ENCODE measurements at places on chromosomes 16 and 17. TPM values are rescaled to one million over a fixed set of nuclear protein-coding genes. Genes with fewer than 3 reads are reported as not detected.

- no peak for DNase-seq
Observed at GRCh38 chr16:53417011-53417410, 17.3 kb upstream of the RBL2 start.

DNA sequence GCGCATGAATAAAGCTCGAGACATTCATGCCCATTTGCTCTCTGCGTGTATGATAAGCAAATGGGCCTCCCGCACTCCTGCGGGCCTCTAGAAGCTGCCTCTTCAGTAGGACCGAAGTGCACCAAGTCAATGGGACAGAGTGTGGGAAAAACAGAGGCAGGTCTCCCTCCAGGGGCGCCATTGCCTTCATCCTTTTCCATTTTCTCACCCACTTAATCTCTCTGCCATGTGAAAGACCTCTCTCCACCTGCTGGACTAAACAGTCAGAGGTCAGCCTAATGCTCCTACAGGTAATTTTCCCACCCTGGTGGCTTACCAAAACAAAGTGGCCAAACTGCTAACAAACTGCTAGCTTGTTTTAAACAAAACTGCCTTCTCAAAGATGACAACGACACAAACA lies 210.9 kb downstream of the ZFHX3 start:
- no peak for DNase-seq

Gene DHRS7C
- total RNA-seq = not detected

GRCh38 chr17:37344519-37344918 lies 31.3 kb upstream of the C17orf78 start:
- DNase-seq = no peak

DNA sequence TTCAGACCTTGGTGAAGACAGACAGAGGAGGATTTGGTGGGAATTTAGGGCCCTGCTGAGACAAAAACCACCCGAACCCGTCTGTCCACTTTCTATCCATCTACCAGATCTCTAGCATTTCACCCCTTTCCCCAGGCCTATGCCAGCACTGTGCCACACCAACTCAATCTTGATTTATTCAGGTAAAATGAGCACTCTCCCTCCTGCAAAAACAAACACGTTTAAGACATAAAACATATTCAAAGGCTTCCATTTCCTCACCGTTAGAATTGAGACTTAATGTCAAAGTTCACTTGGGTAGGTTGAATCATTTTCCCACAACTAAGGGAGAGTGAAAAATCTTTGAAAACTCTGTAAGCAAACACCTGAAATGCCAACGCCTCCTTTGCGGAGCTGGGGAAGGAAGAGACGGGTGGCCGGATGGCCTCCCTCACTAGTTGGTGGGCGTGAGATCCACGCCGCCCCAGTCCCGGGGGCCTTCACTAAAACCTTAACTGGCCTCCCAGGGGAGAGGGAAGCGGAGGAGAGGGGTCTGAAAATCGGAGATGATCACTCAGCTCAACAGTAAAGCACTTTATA lies 862 bp downstream of the DCAKD start:
- no peak for DNase-seq

DNA sequence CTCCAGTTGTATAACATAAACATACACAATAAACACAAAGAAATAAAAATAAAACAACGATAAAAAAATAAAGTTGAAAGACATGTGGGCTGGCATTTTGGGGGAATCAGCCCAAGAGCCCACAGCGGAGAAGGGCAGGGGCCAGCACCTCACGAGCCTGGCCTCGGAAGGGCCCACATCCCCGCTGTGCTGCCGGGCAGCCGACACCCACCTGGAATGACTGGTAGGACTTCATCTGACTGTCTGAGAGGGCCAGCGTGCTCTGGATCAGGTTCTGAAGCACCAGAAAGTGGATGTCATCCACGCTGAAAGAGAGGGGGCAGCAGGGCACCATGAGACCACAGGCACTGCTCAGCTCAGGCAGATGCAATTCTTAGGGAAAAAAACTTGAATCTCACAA lies 73.5 kb downstream of the GTF3C1 start:
- DNase-seq = no peak

DNA sequence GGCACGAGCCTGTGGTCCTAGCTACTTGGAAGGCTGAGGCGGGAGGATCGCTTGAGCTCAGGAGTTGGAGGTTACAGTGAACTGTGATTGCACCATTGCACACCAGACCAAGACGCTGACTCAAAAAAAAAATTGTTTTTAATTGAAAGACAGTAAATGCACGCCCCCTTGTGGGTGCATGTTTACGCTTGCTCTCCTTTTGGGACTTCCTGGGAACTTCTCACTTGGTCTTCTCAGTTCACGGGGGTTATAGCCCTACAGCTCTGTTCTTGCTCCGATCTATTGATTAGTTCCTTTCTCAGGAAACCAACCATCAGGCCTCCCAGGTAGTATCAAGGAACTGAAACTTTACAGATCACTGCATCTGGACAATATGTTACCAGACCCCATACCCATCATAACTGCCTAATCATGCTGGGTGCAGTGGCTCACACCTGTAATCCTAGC lies 14.2 kb upstream of the RIPOR1 start:
- DNase-seq = peak; percentile 48

Gene CLEC18C
- not detected for total RNA-seq

DNA sequence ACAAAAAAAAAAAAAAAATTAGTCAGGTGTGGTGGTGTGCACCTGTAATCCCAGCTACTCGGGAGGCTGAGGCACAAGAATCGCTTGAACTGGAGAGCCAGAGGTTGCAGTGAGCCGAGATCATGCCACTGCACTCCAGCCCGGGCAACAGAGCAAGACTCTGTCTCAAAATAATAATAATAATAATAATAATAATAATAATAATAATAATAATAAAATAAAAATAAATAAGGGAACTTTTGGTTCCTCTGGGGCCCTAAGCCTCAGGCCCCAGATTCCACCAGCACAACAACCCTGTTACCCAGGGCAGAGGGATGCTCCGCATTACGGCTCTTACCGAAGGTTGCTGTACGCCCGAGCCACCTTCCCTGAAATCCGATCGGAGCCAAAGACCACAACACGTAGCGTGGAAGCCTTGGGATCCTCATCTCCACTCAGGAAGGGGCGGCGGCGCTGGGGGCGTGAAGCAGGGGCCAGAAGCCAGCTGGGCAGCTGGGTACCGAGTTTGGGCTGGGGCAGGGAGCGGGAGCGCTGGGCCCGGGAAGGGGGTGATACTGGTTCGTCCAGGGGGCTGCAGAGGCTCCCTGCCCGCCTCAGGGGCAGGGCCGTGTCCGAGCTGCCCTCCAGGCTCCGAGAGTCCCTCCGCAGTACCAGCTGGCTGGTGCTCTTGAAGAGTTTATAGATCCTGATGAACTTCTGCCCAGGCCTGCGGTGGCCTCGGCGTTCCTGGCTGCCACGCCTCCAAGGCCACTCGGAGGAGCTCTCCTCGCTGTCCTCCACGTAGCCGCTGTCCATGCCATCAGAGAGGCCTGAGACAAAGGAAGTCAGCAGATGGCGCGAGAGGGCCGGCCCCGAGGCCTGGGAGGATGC lies 20.6 kb upstream of the PIK3R6 start:
- no peak for DNase-seq

GRCh38 chr16:87297918-87298631 lies 19.1 kb downstream of the C16orf95 start:
- no peak for DNase-seq

Gene TBX6
- total RNA-seq = 0.46 TPM

- no peak for DNase-seq
Observed at GRCh38 chr17:77089124-77089490, 51.7 kb upstream of the SEC14L1 start.

DNA sequence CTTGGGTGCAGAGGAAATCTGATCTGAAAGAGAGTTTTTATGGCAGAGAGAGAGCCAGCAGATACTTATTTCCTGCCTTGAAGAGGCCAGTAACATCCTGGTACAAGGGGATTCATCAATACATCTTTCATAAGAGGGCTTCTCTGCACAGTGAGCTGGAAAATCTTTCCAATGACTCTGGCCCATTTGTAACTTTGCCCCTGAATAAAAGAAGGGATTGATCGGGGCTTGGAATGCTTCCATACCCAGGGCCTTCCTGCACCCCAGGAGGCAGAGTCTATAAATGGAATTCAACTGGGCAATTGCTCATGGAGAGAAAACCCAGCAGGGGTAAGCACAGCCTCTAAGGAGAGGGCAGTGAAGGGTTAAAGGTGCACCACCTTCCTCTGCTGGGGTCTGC lies 163.3 kb downstream of the XYLT1 start:
- DNase-seq = no peak

- DNase-seq = no peak
Observed at GRCh38 chr17:63173450-63173849, 207.4 kb downstream of the TANC2 start.

Gene OR1A1
- not detected for total RNA-seq

- DNase-seq = no peak
Observed at GRCh38 chr17:50634224-50634914, at the start of gene ABCC3. TSS of gene ABCC3 (plus strand) at chr17:50634881. CDS start at chr17:50634937, 56 bp downstream.

DNA sequence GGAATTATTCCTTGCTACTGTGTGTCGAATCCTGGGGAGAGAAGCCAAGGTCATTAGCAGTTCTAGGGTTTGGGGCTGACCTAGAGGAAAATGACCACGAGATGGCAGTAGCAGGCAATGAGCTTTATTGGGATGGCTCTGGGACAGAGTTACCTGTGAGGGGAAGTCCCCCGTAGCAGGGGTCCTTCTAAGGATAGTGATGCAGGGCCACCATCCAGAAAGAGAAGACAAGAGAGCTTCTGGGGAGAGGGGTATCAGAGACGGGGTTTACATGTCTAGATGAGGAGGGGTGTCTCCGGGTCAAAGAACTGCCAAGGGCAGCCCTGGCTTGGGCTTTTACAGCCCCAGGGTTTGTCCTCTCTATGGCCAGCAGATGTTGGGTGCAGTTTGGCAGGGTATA lies 6.4 kb upstream of the GGT6 start:
- peak; percentile 32 for DNase-seq

Gene TERF2IP
- 23.3 TPM for total RNA-seq

- no peak for DNase-seq
Observed at GRCh38 chr17:20225162-20226115, 216.3 kb downstream of the SPECC1 start.

DNA sequence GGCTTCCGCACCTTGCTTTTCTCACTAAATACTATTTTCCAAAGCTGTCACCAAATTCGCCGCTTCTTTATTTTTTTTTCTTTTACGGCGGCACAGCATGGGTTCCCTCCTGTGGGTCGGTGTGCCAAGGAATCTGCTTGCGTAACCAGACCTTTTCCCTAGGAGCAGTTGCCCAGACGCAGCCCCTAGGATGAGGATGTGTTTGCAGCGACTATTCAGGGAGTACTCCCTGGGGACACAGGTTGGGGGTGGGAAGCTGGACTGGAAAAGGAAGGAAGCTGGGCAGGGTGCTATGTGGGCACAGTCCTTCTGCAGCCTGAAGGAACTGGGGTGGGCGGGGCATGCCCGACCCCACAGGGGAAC lies 49.0 kb upstream of the ZCCHC14 start:
- DNase-seq = no peak

- no peak for DNase-seq
Observed at GRCh38 chr17:27224526-27225315, 69.2 kb upstream of the WSB1 start.

Gene SEPTIN12
- total RNA-seq = not detected

DNA sequence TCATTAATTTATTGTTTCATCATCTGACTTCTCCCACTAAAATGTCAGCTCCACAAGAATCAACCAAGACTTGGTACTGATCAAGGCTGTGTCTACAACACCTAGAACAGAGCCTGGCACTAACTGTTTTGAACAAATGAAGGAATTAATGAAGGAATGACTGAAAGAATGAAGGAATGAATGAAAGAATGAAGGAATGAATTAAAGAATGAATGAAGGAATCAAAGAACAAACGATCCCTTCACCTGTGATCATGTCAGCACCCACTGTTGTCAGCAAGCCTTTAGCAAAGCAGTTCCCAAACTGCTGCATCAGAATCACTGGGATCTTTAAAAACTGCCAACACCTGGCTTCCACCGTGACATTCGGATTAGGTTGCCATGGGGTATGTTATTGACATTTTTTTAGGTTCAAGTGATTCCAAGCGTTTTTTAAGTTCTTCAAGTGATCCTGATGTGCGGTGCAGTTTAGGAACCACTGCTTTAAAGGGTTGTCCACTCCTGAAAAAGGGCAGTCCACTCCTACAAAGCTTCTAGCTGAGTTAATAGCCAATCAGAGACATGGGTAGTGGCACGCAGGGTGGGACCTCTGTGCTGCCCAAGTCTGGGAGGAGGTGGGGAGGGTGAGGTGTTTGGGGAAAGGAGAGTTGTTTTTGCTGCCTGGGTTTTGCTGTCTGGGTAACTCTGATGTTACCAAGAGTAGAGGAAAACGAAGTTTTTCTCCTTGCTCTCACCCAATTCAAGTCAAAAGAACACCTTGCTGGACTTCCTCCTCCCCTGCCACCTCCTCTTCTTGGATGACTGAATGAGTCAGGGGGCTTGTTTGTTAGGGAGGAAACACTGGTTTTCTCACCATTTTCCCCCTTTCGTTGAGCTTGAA lies 89.7 kb downstream of the RAB11FIP4 start:
- DNase-seq = no peak

Gene CNGB1
- not detected for total RNA-seq

- DNase-seq = no peak
Observed at GRCh38 chr16:25033852-25034251, 18.7 kb upstream of the ARHGAP17 start.

GRCh38 chr16:61362585-61362984 lies 673.7 kb downstream of the CDH8 start:
- DNase-seq = no peak

Gene ACAP1
- 2.7 TPM for total RNA-seq

Gene EVPL
- 36.4 TPM for total RNA-seq

DNA sequence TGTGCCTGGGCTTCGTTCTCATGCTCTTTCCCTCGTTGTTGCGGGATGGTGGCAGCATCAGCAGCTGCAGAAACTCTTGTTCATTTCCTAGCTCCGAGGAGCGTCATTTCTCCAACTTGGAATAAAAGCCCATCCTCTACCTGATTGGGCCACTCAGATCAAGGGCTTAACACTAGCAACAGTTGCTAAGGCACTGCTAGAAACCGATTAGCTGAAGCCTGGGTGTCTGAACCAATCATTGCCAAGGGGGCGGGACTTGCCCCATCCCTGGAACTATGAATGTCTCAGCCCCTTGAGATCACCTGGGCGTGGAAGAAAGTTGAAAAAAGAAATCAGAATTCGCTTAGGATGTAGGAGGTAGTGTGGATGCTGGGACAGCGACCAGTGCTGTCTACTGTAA lies 145.3 kb downstream of the FOXL1 start:
- no peak for DNase-seq

Gene KCNG4
- total RNA-seq = not detected

Gene GAS2L2
- total RNA-seq = not detected

Gene HOXB7
- 44.0 TPM for total RNA-seq

Gene PNMT
- 2.4 TPM for total RNA-seq

DNA sequence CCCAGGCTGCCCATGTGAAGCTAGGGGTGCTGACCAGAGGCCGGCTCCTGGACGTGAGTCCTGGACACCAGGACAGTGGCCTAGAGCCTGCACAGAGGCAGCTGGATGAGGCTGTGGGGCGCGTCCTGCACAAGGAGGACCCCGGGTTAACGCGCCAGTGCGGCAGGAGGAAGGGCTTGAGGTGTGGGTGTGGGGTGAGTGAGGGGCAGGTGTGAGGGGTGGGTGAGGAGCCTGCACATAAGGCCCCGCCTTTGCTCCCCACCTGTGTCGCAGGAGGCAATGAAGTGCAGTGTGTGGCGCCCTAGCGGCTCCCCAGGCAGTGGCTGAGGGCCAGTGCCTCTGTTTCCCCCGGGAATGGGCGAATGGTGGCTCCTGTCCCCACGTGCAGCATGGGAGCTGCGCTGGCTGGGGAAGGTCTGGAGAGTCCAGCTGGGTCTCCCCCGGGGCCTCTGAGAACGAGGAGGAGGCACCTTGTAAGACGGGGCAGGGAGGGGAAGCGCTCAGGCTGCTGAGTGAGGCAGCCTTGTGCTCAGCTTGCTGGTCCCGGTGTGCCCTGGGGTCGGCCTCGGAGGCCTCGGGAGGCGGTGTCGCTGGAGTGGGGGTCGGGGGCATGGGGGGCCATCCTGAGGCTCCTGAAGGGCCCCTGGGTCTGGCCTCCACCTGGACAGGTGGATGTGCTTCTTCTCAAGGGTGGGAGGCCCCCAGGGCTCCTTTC lies 3.2 kb downstream of the CD7 start:
- no peak for DNase-seq

All from Panc1 (cell line).